Smooth muscle cell of the brain vasculature (primary cell): ENCODE measurements at places on chromosomes 3 and 15.

DNA sequence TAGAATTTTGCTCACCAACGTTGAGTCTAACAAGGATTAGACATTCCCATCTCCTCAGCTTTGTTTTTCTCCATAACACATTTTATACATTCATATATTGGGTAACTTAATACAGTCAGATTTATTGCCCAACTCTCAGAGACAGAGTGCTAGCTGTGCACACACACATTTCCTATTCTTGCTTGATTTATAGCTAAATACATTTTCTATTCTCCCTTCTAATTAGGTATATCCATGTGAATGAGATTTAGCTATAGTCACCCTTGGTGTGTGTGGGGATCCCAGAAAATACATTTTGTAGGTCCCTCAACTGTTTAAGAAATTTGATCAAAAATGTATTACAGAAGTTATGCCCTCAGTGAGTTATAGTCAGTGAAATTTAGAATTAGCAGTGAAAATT, 715.4 kb downstream of the NSUN3 start:
- DNase-seq = no peak

GRCh38 chr15:63094495-63094931, 27.1 kb upstream of the LACTB start:
- DNase-seq = no peak

DNA sequence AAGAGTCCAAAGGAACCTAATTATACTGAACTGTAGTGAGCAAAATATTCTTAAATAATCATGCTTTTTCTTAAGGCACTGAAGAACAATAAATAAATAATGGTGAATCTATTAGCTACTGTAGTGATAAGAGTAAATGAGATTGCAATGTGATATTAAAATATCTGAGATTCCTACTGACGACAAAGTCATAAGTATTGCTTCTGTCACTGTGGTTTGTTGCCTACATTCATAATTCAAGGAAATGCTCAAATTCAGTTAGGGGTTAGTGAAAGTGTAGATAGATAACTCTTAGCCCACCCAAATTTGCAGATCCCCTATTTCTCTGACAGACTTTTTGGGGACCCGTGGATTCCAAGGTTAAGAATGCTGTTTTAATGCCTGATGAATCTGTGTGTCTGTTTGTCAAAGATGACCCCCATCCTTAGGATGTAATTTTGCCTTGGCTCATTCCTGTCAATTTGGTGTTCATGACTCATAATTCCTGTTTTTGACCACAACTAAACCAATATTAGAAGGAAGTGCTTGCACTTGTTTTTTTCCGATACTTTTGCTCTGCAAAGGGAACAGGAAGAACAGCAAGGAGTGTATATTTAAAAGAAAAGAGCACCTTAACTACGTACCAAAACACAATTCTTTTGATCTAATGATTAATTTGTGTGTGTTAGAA, 86.7 kb downstream of the MAGI1 start:
- DNase-seq = no peak

DNA sequence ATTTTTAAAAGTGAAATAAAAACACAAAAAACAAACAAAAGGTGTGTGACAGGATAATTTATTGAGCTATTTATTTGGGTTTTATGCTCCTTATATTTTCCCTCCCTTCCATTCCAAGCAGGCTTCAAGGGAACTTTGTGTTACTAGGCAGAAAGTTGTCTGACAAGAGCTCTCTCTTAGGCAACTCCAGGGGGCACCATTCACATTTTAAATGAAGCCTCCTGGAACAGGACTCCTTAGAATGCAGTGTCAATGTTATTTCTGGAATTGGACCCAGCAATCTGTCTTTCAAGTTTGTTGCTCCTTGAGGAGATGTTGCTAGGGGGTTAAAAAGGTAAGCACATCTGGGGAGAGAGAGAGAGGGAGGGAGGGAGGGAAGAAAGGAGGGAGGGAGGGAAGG, 5.4 kb upstream of the RFX7 start:
- DNase-seq = peak; percentile 13

DNA sequence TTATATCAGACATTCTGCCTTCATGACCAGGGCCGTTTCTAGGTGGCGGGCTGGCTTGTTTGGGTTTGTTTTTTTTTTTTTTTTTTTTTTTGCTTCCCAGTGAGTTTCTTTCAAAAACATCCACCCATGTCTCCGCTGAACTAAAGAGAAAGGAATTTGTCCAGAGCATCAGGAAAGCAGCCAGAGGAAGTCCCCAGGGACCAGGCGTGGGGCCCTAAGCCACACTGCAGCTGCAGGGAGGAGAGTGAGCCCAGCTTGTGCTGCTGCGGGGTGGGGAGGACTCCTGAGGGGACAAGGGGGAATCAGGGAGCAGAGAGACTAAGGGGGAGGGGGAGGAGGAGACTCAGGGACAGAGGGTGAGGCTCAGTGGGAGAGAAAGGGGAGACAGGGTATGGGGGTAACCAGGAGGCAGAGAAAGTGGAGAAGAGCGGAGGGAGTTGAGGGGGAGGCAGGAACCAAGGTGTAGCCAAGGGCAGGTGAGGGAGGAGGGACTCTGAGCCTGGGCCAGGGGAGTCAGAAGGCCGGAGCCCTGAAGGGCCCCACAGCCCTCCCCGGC, 49.5 kb downstream of the CYP11A1 start:
- peak; percentile 89 for DNase-seq

- peak; percentile 28 for DNase-seq
Observed at GRCh38 chr3:31077021-31077601, 182.7 kb upstream of the GADL1 start.

DNA sequence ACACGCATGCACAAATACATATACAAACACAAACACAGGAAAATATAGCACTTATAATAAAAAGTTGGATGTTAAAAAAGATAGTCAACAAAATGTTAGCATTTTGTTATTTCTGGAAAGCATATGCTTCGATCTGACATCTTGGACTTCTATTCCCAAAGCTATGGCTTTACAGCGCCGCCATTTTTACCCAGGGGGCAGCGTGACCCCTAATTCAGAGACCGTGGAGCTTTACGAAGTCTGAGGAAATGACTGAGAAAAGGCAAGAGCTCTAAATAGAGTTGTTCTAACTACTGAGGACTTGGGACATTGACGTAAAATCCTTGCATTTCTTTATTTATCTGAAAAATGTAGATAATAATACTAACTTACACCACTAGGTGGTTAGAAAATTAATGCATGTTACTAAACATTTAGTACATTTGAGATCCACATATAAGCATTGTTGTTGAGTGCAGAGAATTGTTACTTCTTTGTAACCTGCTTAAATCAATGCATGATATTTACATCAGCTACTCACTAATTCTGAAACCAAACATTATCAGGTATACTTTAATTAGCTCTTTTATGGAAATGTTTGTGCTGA, 155.4 kb downstream of the TP63 start:
- no peak for DNase-seq

- no peak for DNase-seq
Observed at GRCh38 chr15:72358650-72359171, 17.1 kb downstream of the HEXA start.

DNA sequence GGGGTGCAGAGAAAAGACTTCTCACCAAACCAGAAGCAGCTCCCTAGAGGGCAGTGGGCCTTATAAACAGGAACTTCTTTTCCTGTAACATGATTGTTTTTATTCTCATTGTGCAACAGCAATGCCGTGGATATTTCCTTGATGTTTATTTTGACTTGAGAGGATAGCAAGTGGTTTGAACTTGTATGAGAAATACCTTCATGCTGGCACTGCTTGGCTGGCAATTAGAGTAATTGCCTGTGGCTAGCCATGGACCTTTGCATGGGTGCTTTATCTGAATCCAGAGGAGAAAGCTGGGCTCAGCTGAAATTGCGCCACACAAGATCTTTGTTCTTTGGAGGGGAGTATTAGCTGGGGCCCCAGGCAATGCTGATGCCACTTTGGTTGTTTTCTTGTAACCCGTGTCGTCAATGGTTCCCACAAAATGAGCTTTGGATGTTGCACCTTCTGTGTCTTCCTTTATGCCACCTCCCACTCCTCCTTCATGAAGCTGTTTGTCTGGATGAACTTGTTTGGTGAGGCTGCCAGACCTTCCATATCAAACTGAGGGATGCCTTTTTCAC, 37.9 kb downstream of the CMTM8 start:
- peak; percentile 36 for DNase-seq

GRCh38 chr3:57999417-58000115, 8.7 kb upstream of the FLNB start:
- no peak for DNase-seq

DNA sequence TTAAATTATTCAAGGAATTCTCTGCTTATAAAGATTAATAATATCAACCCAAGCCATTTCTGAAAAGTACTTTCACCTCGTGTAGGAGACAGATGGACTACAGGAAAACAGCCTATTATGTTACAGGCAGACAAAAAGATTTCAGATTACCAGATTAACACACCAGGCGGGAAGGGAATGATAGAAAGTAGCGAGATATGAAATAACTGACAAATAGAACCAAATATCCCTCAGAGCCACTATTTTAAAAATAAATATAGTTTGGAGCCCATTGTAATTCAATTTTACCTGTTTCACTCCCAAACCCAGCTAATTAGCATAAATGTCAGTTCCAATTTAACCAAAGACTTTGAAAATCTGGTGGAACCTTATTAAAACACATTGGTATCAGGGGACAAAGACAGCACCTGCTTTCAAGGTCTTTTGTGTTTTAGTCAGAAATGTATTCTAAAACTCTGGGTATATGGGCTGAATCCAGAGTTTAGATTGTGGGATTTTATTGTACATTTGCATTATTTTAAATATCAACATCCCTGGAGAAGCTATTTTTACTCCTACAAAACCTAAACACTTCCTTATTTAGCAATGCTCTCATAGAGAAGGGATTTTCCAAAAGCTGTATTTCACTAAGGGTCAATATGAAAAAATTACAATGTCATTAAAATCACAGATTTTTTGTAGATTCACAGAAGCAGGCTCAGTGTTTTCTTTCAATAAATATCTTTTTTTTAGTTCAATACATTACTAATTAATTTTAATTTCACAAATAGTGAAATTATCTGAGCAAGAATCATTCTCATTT, 138.4 kb downstream of the TNIK start:
- no peak for DNase-seq

DNA sequence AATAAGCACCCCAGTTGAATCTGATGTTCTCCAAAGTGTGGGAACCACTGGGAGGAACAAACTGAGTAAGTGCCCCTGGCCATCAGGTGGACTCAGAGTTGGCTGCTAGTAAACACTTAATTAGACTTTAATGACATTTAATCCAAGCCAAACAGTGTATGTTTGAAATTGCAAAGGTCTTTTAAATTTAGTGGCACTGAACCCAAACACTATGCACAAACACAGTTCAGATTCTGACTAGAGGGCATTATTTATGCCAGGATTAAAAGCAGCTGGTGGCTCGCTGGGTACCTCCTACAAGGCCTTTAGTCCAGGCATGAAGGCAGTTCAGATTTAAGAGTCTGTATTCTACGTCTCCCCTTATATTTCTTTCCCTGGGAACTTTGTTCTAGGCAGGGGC, 264.8 kb downstream of the CLSTN2 start:
- no peak for DNase-seq

DNA sequence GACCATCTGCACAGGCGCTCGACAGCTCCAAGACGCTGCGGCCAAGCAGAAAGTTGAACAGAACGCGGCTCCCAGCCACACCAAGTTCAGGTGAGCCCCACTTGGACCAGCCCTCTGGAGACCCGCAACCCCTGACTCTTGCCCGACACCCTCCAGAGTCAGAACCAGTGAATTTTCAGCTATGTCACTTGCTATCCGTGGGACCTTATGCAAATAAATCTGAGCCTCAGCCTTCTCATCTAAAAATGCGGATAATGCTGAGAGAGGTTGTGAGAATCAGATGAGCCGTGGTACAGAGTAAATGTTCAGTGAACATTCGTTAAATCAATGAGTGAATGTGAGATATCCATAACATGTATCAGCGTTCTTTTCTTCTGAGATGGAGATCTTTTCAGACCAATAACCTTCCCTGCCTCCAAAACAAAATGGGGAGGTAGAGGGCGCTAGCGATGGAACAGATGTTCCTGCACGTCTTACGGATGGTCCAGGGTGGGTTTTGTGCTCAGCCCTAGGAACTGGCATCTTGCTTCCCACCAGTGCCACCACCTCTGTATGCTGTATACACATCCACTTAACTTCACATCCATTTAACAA, 524 bp downstream of the MRPS11 start:
- no peak for DNase-seq

DNA sequence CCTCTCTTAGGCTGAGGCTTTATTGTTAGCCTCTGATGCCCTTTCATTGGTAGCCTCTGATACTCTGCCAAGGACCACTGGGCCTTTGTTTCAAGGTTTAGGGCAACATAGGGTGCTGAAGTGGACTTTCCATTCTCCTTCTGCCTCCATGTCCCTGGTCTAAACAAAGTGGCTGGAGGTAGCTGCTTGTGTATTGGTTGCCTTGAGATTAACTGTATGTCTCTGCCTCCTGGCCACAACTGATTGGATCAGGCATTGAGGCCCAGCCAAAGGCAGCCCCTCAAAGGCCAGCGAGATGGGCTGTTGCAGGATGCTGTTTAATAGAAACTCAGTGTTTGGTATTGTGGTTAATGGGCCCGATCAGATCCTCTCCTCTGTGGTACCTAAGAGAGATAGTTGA, 77.9 kb upstream of the PRR23C start:
- no peak for DNase-seq

DNA sequence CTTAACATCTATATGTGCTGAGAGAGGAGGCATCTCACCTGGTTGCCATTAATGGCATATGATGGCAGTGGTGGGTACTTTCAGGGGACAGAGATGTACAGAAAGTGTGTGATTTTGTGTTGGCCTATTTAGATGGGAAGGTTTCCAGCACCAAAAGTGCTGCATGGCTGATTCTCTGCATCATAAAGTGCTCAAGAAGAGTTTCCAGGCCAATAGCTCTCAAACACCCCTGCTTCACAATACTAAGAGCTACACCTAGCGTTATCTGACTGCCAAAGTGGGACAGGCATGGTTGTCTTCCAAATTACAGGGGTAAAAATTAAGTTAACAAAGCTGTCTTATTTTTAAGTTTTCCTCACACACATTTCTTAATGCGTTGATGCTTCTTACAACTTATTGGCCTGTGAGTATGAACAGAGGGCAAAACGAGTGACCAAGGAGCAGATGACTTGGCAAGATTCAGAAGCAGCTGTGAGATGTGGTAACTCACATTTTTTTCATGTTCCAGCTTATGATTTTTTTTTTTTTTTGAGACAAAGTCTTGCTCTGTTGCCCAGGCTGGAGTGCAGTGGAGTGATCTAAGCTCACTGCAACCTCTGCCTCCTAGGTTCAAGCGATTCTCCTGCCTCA, 41.4 kb upstream of the VEPH1 start:
- DNase-seq = no peak
